ENCODE measurements at places on chromosomes 12 and 14.

DNA sequence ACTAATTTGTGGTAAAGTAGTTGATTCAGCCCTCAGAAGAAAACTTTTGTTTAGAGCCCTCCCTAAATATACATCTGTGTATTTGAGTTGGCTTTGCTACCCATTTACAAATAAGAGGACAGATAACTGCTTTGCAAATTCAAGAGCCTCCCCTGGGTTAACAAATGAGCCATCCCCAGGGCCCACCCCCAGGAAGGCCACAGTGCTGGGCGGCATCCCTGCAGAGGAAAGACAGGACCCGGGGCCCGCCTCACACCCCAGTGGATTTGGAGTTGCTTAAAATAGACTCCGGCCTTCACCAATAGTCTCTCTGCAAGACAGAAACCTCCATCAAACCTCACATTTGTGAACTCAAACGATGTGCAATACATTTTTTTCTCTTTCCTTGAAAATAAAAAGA, 2.7 kb downstream of the FZD10 start:
- DNase-seq = no peak

GRCh38 chr14:50344876-50345563, 32.9 kb downstream of the DMAC2L start:
- no peak for DNase-seq

GRCh38 chr14:95948558-95948981, 71.9 kb downstream of the TUNAR start:
- no peak for DNase-seq

- no peak for DNase-seq
Measured at GRCh38 chr12:65891987-65892481, 67.8 kb downstream of the HMGA2 start.

DNA sequence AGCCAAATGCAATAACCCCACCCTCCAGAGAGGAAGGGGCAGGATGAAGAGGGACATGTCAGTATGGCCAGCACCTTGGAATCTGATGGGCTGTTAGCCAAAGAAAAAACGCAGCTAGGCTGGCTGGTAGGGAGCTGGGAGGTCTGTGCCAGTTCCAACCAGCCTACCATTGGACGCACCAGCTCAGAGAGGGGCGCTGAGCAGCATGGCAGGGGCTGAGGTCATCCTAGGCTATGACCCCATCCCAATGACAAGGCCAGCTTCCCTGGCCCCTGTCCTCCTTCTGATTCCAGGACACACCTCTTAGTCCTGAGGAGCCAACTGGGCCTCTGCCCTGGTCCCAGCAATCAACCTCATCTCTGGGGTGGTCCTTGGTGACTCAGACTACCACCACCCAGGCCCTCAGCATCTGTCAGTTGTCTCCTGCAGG, 12.2 kb downstream of the ACTN1 start:
- DNase-seq = no peak

DNA sequence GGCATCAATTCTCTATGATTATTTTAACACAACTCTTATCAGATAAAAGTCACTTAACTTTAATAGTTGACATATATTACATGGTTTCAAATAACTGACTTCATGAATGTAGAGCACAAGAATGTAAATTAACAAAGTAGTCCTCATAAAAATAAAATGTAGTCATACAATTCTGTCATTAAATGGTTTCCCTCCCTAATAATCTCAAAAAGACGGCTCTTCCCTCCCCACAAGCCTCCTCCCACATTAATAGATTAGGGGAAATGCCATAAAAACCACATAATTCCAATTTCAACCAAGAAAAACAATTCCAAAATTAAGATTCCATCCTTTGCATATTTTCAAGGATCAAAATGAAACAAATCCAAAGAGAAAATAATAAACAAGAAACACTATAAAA, 36.7 kb downstream of the SPTLC2 start:
- DNase-seq = no peak

DNA sequence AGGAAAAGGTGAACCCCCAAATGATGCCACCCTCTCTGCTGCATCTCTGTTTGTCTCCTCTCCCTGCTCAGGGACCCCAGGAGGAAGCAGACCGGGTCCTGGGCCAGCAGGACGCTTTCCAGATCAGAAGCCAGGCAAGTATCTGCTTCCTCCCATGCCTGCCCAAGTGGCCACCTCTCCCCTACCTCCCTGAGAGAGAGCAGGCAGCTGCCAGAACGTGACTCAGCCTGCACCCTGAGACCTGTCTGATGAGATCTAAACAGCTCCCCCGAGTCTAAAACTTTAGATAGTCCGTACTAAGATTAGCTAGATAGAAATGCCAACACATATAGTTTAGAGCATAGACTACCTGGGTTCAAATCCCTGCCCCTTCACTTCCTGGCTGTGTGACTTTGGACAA, 31.2 kb upstream of the OAS1 start:
- no peak for DNase-seq

GRCh38 chr12:39675263-39675662, 55.7 kb upstream of the ABCD2 start:
- DNase-seq = no peak

- DNase-seq = no peak
Measured at GRCh38 chr12:38744041-38744440, 161.3 kb downstream of the CPNE8 start.

- no peak for DNase-seq
Measured at GRCh38 chr14:20490563-20490962, 14.8 kb upstream of the RNASE10 start.

GRCh38 chr12:31896514-31897039, 62.6 kb upstream of the RESF1 start:
- DNase-seq = peak; percentile 73

DNA sequence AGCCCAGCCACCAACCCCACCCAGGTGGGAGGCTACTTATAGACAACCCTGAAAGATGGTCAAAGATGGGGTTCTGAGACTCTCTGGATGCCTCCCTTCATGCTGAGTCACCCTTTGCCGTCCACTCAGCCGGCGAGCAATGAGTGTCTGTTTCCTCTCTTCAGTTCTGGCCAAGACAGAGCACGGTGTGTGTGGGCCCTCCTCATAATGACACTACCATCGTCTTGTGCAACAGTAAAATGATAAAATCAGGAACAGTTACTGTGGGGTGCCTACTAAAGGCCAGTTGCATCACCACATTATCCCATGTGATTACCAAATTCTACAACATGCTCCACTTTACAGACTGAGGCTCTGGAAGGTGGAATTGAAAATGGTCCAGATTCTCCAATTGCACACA, 7.0 kb upstream of the BDKRB1 start:
- no peak for DNase-seq

- no peak for DNase-seq
Measured at GRCh38 chr14:101604935-101605780, 43.9 kb downstream of the DIO3 start.

GRCh38 chr12:45418520-45418919, 202.6 kb downstream of the ANO6 start:
- DNase-seq = no peak

All from stimulated activated CD8-positive, alpha-beta memory T cell treated with anti-CD3 and anti-CD28 coated beads, Interleukin-4, amount 100 ng/mL, for 1 hour (primary cell).